ENCODE measurements at places on chromosomes 13 and 19. TPM values are rescaled to one million over a fixed set of nuclear protein-coding genes. Genes with fewer than 3 reads are reported as not detected.

- DNase-seq = no peak
These were observed 62.8 kb downstream of the TPT1 start for GRCh38 chr13:45278096-45278645.

GRCh38 chr13:57630661-57631595 lies 616 bp upstream of the PCDH17 start:
- no peak for DNase-seq

GRCh38 chr19:34269081-34269480 lies 14.7 kb downstream of the GARRE1 start:
- no peak for DNase-seq

DNA sequence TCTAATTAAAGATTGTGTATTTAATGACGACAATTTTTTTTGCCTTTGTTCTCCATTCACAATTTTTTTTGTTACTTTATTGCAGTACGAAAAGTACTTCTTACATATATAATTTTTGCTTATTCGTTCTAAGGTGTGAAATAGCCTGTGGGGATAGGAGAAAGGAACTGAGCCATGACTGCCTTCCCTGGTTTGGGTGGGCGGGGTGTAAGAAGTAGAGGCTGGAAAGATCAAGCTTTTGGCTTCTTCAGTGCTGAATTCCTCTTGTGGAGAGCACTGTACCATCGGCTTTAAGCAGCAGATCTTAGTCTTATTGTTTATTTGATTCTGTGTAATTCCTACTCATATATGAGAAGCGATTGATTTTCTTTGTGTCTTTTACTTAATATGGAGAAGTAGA lies 115.8 kb downstream of the NBEA start:
- DNase-seq = no peak

- DNase-seq = peak; percentile 23
These were observed 476.2 kb downstream of the KLF12 start for GRCh38 chr13:73657821-73658540.

DNA sequence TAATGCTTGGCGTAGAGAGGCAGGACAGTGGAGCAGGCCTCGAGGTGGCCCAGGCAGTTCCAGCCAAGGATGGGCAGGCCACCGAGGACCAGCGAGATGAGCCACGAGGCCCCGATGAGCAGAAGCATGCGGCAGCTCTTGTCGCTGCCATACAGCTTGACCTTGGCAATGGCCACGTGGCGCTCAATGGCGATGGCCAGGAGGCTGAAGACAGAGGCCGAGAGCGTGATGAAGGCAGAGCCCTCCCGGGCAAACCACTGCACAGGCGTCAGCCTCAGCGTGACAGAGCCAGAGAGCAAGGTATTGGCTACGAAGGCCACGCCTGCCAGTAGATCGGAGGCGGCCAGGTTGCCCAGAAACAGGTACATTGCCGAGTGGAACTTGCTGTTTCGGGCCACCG lies 6.8 kb downstream of the S1PR2 start:
- no peak for DNase-seq

DNA sequence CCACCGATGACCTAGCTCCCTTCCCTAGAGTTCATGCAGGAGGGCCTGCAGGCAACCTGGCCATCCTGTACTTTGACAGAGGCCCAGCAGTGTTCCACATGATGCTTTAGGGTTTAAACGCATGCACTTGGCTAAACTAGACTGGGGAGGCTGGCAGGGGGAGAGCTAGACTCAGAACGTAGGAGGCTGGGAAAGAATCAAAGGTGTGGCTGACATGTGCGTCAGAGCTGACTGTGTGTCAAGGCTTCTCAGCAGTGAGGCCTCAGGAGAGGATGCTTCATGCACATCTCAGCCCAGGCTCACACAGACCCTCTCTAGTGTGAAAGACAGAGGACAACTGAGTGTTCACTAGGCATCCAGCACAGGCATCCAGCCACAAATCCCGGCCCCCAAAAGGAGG lies 28.7 kb downstream of the DNMT1 start:
- DNase-seq = no peak

Gene KIR3DL3
- not detected for polyA plus RNA-seq

Gene PGLYRP1
- 0.49 TPM for polyA plus RNA-seq

Gene IGFLR1
- polyA plus RNA-seq = 10.9 TPM
